ENCODE measurements at places on chromosomes 16 and 17. TPM values are rescaled to one million over a fixed set of nuclear protein-coding genes. Genes with fewer than 3 reads are reported as not detected.

DNA sequence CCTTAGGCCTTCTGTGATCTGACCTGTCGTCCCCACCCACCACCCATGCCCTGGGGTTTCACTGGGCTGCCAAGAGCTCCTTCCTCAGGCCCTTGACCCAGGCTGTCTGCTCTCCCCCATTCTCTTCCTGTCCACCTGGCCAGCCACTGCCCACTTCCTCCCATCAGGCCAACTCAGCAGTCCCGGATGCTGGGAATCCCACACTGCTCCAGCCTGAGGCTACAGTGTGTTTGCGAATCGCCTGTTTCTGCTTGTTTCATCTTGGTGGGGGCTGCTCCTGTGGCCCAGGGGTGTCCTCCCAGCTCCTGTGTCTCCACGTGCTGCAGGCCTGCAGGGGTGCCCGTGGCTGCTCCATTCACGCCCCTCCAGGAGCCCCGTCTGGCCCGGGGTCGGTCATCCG, 839 bp upstream of the METRN start:
- no peak for DNase-seq

- no peak for DNase-seq
These were observed 27.5 kb downstream of the TOM1L2 start for GRCh38 chr17:17944743-17945142.

GRCh38 chr16:49738832-49739231, 117.1 kb downstream of the ZNF423 start:
- DNase-seq = no peak

The HS3ST3A1 gene
- 5.9 TPM for total RNA-seq

- no peak for DNase-seq
These were observed 9.8 kb upstream of the SOST start for GRCh38 chr17:43768382-43768781.

DNA sequence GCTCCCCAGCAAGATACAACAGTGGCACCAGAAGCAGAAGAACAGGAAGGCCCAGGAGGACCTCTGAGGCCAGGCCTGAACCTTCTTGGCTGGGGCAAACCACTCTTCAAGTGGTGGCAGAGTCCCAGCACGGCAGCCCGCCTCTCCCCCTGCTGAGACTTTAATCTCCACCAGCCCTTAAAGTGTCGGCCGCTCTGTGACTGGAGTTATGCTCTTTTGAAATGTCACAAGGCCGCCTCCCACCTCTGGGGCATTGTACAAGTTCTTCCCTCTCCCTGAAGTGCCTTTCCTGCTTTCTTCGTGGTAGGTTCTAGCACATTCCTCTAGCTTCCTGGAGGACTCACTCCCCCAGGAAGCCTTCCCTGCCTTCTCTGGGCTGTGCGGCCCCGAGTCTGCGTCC, 11.9 kb downstream of the CES3 start:
- no peak for DNase-seq

DNA sequence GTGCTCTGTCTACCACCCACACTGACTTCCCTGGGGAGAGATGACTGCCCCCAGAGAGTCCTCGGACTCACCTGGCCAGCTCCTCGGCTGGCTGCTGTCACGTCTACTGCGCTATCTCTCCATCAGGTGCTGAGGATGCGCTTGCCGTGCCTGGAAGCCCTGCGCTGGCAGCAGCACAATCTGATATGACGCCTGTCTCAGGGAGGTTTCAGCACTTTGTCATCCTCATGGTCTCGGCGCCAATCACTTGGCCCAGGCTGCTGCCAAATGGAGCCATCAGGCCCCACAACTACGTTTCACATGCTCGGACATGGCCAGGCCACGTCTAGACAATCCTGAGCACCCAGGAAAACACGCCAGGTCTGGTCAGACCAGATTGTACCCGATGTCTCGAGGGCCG, 46.7 kb downstream of the FOXL1 start:
- DNase-seq = no peak

- DNase-seq = no peak
These were observed 80.2 kb upstream of the DOC2B start for GRCh38 chr17:261635-262034.

The CD300H gene
- total RNA-seq = not detected

DNA sequence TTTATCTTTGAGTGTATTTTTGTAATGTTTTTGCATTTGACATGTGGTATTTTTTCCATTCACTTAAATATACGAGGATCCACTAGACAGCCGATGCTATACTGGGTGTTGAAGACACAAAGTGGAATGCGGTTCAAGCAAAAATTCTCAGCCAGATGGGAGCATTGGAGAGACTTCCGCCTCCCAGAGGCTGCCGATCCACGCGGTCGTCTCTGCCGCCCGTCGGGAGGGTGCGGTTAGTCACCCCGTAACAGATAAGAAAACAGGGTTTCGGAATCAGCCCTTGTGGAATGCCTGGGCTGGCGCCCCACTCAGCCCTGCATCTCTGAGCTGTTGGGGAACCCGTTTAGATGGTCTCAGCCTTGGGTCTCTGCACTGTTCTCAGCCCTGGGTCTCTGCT, 7.3 kb downstream of the GSE1 start:
- no peak for DNase-seq

DNA sequence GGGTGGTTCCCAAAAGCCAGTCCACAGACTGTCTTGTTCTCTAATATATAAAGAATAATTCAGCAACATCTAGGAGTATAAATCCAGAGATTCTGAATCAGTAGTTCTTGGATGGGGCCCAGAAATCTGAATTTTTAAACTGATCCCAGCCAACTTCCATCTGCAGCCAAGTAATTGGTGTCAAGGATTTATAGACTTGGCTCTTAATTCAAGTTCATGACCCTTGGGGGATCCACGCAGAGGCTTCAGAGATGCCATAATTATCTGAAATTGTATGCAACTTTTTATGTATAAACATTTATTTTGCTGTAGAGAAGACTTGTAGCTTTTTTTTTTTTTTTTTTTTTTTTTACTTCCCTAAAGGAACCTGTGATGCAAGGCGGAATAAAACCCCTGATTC, 60.6 kb downstream of the HLF start:
- DNase-seq = no peak

GRCh38 chr17:72616447-72616846, 476.0 kb downstream of the SLC39A11 start:
- DNase-seq = no peak

GRCh38 chr17:14585099-14585498, 284.2 kb downstream of the HS3ST3B1 start:
- no peak for DNase-seq

- DNase-seq = peak; percentile 70
These were observed 12.7 kb downstream of the SLC35B1 start for GRCh38 chr17:49694847-49695697.

DNA sequence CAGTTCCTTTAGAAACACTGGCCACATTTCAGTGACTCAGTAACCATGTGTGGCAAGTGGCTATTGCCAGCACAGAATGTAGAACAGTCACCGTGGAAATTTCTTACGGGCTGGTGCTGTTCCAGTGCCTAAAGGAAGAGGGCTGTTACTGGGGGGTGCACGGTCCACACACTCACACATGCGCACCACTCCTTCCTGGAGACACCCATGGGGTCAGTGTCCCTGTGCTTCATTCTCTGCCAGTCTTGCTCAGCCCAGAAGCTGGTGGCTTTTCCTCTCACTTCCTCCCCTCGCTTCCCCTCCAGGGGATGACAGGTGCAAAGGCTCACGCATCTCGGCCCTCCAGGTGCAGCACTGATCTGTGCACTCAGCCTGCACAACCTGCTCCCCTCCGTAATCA, 115.6 kb downstream of the CCDC182 start:
- no peak for DNase-seq

DNA sequence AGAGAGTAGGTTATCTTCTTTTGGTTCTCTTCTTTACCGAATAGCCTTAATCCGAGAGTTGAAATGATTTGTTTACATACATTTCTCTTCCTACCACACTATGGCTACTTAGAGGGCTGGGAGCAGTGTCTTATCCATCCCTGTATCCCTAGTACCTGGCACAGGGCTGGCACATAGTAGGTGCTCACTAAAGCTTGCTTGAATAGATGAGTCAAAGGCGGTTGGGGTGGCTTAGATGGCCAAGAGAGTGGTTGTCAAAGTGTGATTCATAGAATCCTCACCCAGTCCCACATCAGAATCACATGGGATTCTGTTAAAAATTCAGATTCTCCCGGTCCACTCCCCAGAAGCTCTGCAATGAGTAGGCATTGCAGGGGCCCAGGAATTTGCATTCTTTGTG, 11.1 kb downstream of the CHAD start:
- DNase-seq = no peak

- DNase-seq = no peak
These were observed 18.6 kb upstream of the PITPNM3 start for GRCh38 chr17:6574687-6575595.

The CHRNE gene
- 0.64 TPM for total RNA-seq

The KLHDC4 gene
- 60.5 TPM for total RNA-seq

DNA sequence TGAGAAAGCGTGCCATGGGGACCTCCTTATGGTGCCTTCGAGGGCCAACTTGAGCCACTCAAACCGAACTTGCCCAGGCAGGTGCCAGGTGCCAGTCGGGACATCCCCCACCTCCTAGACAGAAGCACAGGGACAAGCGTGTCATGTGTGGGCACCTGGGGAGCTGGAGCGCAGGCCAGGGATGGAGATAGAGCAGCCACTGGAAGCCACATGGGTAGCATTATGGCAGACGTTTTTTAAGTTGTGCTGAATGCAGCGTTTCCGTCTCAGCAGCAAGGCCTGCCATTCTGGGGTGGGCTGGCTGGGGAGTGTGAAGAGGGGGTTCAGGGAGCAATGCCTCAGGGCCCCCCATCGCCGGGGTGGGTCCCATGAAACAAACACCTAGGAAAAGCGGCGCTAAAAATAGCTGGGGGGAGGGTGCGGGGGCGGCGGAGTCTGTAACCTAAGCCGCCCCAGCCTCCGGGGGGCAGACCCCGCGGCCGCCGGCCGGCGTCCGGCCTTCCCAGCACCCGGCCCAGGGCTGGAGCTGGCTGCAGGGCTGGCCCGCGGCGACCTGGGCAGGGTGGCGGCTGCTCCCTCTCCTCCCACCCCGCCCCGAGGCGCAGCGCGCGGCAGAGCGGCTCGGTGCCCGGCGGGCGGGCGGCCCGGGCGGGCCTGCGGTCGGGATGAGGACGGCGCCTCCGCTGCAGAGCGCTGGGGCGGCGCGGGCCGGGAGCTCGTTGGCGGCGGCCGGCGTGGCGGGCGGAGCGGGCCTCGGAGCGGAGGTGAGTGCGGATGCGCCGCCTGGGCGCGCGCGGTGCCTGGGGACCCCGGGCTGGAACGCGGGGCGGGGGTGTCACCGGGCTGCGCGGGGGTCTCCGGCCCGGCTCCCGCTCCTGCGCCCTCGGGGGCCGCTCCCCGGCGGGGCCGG, at the start of gene ZNF469:
TSS of gene ZNF469 (plus strand) at position 469 of the 910 bp plus-strand sequence. CDS start 44,512 bp downstream, outside the sequence.
- peak; percentile 30 for DNase-seq

DNA sequence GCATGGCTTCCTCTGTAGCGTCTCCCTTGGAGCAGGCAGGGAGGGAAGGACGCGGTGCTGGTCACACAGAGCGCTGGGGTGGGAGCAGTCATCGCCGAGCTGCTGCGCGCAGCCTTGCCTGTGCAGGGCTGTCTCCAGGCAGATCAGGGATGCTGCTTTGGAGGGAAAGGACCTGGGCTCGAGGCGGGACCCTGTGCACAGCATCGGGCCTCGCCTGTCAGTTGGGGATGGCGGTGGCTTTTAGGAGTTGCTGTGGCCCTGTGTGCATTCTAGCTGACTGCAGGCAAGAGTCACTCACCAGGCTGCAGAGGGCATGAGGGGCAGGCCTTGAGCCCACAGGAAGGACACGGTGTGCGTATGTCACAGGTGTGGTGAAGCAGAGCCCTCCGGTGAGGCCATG, 10.1 kb downstream of the ACSF3 start:
- no peak for DNase-seq

GRCh38 chr16:9206156-9206555, 114.7 kb downstream of the HAPSTR1 start:
- no peak for DNase-seq

GRCh38 chr17:17539591-17539990, 43.4 kb upstream of the RASD1 start:
- no peak for DNase-seq

GRCh38 chr17:37084372-37084771, 135.6 kb downstream of the AATF start:
- DNase-seq = no peak

DNA sequence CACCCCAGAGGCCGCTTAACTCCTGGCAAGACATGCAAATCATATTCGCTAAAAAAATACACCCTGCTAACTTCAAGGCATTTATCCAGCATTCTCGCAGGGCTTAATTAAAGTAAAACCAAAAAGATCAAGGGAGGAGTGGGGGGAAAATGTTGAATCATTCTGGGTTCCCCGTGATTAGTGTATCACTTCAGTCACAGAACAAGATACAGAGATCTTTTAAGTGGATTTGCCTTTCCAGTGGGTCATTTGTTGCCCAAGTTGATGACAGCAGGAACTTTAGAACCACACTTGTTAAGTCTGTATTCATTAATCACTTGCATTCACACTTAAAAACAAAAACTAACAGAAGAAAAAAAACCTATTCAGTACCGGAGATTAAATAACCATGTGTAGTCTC, 17.3 kb downstream of the CRYBA1 start:
- no peak for DNase-seq

DNA sequence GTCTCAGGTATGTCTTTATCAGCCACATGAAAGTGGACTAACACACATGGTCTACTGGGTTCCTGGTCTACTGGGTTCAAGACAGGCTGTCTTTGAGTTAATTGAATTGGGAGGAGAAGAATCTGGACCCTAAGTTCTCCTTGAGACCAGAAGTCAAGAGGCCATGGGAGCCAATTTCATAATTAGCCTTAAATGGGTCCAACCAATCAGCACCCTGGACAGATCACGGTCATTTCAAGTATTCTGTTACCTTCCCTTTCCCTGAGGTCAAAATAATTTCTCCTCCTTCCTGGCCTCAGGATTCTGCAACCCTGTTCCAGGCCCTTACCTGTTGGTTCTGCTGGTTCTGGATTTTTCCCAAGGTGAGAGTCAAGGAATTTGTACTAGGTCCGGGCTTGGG, 23.8 kb downstream of the OSBPL7 start:
- DNase-seq = peak; percentile 12

The SMARCE1 gene
- total RNA-seq = 114 TPM

The PAGR1 gene
- total RNA-seq = 60.1 TPM

DNA sequence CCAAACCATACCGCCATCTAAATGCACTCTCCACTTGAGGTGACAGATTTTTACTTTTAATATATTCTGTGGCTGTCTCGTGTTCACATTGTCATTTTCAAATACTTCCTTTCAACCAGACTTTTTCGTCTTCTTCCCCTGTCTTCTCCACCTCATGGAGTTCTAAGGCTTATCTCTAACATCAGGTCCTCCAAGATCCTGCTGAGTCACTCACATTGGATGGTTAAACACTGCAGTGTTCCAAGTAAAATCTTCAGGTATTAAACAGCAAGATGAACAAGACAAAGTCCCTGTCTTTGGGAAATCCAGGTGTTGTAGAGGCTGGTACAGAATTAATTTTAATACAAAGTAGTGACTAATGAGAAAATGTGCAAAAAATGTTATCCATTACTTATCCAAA, 330.2 kb upstream of the KIF2B start:
- DNase-seq = no peak

The HSD11B2 gene
- 33.4 TPM for total RNA-seq
